ENCODE measurements at places on chromosomes 13 and 19.
A peak's percentile ranks its signal among the peaks of the same experiment; 100 is the strongest.

GRCh38 chr13:48110931-48111721 is 16.2 kb upstream of the MED4 start:
- DNase-seq: no peak
- no peaks in the 10 kb centered on the region for H3K36me3 ChIP-seq
- H3K27me3 ChIP-seq: no peaks in the 10 kb centered on the region
- no peak overlapping the region for H3K4me3 ChIP-seq
- no peaks in the 10 kb centered on the region for H3K4me1 ChIP-seq

DNA sequence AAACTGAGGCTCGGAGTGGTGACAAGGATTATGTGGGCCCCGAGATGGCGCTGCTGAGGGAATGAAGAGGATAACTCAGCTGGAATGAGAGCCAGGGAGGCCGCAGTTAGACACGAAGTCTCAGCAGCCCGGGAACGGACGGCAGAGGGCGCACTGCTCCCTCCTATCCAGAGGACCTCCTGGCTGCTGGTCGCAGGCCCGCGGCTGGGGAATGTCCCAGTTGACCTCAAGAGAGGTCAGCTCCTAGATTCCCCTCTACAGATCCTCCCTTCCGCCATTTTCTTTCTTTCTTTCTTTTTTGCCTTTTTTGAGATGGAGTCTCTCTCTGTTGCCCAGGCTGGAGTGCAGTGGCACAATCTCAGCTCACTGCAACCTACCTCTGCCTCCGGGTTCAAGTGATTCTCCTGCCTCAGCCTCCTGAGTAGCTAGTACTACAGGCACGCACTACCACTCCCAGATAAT is 24.1 kb upstream of the ASPDH start:
- no peaks in the 10 kb centered on the region for H3K36me3 ChIP-seq
- H3K27ac ChIP-seq: no peak overlapping the region
- H3K27me3 ChIP-seq: no peaks in the 10 kb centered on the region

DNA sequence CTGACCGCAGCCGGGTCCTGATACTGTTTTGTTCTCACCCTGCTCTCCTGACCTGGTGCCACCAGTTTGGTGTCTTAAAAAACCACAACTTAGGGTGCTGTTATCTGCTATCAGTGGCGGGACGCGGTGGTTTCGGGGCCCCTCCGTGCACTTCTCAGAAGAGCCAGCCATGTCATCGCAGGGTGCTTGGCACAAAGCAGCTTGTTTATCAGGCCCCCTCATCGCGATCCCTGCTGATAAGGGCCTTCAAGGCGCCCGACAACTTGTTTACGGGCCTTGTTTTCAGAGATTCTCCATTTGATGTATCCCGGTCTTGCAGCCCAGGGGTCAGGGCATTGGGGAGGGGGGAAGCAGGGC is 58.1 kb upstream of the KLF2 start:
- H3K4me3 ChIP-seq: no peak overlapping the region
- no peaks in the 10 kb centered on the region for H3K36me3 ChIP-seq
- H3K27ac ChIP-seq: no peak overlapping the region
- no peak for DNase-seq
- H3K27me3 ChIP-seq: no peaks in the 10 kb centered on the region

- peak; percentile 87 for DNase-seq
- no peaks in the 10 kb centered on the region for H3K36me3 ChIP-seq
- H3K4me1 ChIP-seq: no peaks in the 10 kb centered on the region
These were observed 4.8 kb downstream of the EMP3 start for GRCh38 chr19:48330012-48330681.

DNA sequence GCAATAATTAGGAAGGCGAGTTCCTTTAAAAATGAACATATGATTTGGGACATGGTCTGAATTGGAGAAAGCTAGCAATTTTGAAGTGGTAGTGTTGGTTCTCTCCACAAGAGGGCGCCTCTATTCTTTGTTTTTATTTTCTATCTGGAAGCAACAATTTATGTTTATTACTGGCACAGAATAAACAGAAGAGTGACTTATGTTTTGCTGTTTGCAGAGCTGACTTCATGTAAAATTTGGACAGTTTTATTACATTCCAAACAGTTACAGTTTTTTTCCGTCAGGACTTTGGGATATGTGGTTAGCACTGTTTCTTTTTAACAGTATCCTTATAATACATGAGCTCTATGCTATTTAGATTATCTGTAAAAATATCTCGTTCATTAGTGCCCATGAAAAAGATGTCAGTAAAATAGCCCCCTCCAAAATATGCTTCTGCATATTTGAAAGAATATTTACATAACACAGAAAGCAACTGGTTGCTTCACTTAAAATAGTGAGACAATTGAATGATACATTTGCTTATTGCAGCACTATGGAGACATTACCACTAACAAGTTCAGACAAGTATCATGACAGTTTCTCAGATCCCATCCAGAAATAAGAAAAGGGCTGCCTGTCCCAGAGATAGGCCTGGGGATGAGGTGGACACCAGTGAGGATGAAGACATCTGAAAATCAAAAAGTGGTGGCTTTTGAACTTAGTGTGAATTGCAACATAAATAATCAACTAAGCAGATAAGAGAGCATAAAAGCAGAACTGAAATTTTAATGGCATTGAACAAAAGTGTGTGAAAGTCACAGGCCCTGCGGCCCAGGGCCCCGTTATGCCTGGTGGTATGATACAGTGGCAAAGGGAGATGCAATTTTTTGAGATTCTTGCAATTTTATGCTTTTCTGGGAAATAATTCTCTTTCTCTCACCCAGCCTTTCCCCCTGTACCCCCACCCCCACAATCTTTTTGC is 32.3 kb upstream of the FGF9 start:
- H3K36me3 ChIP-seq: no peaks in the 10 kb centered on the region
- no peak for DNase-seq
- H3K4me3 ChIP-seq: no peak overlapping the region

- no peak for DNase-seq
- no peaks in the 10 kb centered on the region for H3K36me3 ChIP-seq
- no peaks in the 10 kb centered on the region for H3K4me1 ChIP-seq
- no peaks in the 10 kb centered on the region for H3K27me3 ChIP-seq
- no peak overlapping the region for H3K27ac ChIP-seq
- H3K4me3 ChIP-seq: no peak overlapping the region
These were observed 62.6 kb upstream of the USP29 start for GRCh38 chr19:57057036-57057686.

- peak; percentile 58 for DNase-seq
- no peak overlapping the region for H3K27ac ChIP-seq
- peaks cover 8% of the 10 kb centered on the region for H3K4me1 ChIP-seq
These were observed 12.1 kb downstream of the ZBTB7A start for GRCh38 chr19:4054441-4055208.
